ENCODE measurements at places on chromosomes 3 and 15.

DNA sequence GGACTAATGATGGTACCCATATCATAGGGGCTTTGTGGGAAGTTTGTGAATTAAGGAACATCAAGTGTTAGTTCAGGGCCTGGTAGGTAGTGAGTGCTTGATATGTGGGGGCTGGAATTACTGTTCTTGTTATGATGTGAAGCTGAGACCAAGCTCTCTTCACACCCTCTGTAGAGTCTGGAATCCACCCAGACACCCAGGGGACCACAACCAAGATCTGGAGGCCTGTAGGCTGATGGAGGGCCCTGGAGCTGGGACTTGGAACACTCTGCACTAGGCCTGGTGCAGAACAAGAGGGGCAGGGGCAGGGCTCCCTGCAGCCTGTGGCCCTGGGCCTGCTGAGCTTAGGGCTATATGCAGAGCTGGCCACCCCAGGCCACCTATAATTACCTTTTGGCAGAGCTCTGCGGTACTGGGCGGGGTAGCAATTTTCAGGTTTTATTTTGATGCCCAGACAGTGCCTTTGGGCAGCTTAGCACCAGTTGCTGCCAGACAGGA is 13.1 kb upstream of the PRKCD start:
- DNase-seq: no peak

DNA sequence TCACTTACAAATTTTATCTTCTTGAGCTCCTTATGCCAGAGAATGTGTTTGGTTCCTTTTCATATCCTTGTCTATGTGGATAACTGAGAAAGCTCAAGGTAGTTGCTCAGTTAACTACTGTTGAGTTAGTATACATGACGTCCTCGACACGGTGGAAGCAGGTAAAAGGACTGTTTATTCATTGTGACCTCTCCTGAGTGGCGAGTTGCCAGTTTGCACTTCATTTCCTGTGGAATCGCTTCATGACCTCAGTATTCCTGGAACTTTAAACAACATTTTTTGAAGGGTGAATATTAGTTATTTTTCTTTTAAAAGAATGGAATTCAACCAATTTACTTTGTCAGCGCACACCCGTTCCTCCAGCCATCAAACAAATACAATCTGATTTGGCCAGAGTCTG is 1.2 kb upstream of the TPRG1 start:
- DNase-seq: no peak

- no peak for DNase-seq
Measured at GRCh38 chr3:73633916-73634344, 9.2 kb upstream of the PDZRN3 start.

GRCh38 chr15:40397688-40398412 is 7.7 kb upstream of the IVD start:
- DNase-seq: no peak

- no peak for DNase-seq
Measured at GRCh38 chr3:27452368-27453090, 31.7 kb downstream of the SLC4A7 start.

GRCh38 chr3:49899815-49900214 is 3.9 kb downstream of the MST1R start:
- no peak for DNase-seq

DNA sequence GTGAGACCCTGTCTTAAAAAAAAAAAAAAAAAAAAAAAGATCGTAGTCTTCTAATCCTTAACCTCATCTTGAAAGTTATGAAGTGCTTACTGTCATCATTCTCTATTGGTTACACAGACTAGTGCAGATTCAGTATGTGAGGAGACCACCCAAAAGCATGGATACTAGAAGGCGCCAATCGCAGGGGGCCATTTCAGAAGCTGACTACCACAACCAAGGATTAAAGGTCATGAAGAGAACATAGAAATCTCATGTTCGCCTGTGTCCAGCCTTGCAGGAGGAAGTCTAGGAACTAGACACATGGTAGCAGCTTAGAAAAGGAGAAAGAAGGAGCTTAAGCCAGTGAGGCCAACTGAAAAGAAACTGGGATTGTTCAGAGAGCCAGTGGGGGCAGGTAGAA is 207.8 kb downstream of the THSD4 start:
- DNase-seq: no peak

DNA sequence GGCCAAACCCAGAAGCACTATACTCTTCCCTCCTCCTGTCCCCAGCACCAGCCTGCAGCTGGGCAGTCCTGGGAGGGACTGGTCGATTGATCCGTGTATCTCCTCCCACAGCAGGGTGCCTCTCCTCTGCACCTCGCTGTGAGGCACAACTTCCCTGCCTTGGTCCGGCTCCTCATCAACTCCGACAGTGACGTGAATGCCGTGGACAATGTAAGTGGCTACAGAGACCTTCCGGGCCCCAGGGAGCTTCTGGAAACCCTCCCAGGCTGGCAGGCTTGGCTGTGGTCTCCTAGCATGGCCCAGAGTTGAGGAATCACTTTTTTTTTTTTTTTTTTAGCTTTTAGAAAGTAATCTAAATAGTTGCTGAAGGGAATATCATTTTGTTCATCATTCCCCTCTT is 30.7 kb downstream of the ANKDD1A start:
- no peak for DNase-seq

- DNase-seq: no peak
Measured at GRCh38 chr3:86890741-86891396, 100.1 kb downstream of the VGLL3 start.

- DNase-seq: no peak
Measured at GRCh38 chr15:39642011-39642640, 61.2 kb downstream of the THBS1 start.

DNA sequence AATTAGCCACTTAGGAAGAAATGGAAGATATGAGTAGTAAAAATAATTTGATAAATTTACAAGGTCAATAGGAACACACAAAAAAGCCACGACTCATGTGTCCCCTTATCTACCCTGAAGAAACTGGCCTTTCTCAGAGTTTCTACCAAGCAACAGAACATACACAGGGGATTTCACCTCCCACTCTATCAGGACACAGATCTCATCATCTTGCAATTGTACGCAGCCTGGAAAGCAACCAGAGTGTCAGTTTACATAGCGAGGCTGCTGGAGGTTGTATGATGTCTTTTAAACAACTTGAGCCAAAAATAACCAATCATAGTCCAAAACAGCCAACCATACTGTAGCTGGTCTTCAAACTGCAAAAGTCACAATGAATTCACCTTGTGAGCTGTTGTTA is 19.7 kb upstream of the LMOD3 start:
- no peak for DNase-seq

DNA sequence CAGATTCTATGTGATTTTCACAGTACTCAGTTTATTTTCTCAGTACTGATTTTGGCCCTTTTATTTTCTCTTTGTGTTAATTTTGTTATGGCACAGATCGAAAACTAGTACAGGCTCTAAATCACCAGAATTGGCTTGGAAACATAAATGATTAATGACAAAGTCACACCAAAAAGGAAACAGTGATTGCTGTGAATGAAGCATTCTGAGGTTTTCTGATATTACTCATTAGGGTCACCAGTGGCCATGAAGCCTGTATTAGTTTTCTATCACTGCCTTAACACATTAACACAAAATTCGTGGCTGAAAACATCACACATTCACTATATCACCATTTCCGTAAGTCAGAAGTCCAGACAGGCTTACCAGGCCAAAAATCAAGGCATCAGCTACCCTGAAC is 343.0 kb upstream of the THRB start:
- DNase-seq: no peak

DNA sequence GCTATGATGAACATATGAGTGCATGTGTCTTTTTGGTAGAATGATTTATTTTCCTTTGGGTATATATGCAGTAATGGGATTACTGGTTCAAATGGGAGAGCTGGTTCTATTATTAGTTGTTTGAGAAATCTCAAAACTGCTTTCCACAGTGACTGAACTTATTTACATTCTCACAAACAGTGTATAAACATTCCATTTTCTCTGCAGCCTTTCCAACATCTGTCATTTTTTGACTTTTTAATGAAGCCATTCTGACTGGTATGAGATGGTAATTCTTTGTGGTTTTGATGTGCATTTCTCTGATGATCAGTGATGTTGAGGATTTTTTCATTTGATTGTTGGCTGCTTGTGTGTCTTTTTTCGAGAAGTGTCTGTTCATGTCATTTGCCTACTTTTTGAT is 1124.2 kb downstream of the NAALADL2 start:
- DNase-seq: peak; percentile 81

- DNase-seq: no peak
Measured at GRCh38 chr3:122457706-122458105, 41.8 kb upstream of the WDR5B start.

DNA sequence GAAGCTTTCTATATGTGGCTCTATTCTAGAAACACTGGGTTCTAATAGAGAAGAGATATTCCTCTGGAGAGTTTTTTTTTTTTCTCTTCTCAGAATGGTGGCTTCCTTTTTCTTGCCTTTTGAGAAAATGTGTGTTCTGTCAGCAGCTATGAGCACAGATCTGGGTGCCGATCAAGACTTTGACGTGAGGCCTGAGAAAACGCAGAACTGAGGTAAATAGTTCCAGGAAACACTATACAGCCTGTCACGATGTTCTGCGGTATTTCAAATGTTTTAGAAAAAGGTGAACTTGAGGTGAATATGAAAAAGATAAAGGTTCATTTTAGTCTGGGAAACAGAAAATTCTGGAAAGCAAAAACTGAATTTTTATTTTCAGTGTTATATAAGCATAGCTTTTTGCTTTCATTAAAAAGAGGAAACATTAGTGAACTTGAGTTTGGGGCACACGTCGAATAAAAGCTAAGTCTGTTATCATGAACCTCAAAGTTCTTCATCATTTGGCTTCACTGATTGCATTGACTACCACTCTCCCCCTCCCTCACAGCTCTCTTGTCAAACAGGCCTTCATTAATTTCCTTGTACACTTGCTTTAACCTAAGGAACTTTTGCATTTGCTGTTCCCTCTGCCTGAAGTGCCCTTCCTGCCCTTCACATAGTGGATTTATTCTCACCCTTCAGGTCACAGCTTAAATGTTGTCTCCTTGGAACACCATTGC is 265.1 kb downstream of the NFKBIZ start:
- no peak for DNase-seq

DNA sequence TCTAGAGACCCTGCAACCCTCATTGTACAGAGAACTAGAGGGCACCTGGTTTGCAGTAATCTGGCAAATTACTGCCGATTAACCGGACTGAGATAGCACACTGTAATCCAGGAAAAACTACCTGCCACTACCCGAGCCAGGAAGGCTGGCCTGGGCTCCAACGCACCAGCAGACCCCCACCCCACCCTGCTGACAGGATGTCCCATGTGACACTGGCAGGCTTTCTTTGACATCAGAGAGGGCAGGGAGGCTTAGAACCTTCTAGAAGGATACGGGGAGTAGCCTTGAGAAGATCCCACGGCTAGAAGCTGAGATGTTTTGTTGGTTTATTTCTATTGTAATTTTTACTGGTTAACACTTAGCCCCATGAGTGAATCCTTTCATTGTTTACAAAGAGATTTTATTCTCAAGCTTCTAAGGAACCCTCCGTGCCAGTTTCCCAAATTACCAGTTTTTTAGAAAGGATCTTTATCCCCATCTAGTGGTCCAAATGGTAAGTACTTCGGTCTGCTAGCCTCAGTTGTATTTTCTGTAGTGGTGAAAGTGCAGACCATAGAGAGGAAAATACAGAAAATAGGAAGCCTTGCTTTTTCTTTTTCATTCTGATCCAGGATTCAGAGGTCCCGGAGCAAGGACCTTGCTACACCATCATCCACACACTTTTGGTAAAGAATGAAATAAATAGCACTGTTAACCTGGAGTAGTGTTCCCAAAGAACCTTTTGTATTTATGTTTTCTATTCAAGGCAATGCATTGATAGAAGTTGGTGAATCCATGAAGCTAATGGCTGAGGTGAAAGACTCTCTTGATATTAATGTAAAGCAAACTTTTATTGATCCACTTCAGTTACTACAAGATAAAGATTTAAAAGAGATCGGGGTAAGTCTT is 81.9 kb upstream of the ADAMTSL3 start:
- DNase-seq: no peak

DNA sequence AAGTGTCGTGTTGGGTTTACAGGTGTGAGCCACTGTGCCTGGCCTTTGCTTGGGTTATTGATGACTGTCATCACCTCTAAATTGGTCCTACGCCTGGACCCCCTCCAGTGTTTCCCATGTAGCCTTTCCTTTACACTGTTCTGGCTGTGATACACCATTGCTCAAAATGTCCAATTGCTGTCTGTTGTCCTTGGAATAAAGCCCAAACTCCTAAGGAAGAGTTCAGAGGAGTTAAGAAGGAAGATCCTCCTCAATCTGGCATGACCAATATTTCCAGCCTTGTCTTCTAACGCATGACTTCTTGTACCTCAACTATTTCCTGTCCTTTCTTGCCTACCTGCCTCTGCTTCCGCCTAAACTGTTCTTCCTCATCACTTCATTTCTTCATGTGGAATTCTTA is 113.1 kb downstream of the POLR2M start:
- no peak for DNase-seq

DNA sequence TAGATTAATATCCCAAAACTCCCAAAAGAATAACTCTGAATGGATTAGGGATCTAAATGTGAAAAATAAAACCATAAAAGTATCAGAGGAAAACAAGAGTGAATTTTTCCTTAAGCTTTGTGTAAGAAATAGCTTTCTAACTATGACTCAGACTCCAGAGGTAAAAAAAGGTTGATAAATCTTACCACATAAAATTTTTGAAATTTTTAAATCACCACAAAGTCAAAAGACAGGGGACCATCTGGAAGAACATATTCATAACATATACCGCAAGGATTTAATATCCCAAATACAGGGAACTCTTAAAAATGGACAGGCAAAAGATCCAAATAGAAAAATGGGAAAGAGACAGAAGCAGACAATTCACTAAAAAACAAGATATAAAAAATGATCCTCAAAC is 145.0 kb downstream of the ARNT2 start:
- DNase-seq: peak; percentile 38

DNA sequence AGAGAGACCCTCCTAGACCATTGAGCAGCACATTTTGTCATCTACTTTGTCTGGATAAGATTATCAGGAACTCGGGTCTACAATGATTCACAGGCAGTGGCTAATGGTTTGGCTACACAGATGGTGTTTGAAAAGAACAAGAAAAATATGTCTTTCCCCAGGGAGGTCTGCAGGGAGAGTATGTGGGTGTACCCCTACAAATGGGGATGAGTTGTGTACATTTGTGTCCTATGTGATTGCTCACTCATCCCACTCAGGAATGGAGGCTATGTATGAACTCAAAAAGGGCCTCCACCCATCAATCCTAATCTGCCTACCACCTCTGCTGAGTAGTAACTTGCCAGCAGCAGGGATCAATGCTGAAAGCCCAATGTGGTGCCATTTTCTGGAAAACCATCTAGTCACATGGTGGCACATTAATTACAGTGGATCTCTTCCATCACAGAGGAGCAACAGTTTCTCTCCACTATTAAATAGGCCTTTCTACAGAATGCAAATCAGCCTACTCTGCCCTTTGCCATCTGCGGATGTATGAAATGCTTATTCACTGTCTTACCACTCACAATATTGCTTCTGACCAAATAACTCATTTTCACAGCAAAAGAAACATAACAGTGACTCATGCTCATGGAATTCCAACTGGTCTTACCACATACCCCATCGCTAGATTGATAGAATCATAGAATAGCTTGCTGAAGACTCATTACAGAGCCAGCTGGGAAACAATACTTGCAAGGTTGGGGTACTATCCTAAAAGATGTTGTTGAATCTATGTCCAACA is 48.3 kb upstream of the TRIM42 start:
- peak; percentile 0 for DNase-seq
